Activated CD4-positive, CD25-positive, alpha-beta regulatory T cell treated with anti-CD3 and anti-CD28 coated beads, Interleukin-2, amount 50 U/mL, for 16 hours (primary cell): ENCODE measurements at places on chromosomes 3 and 15.

DNA sequence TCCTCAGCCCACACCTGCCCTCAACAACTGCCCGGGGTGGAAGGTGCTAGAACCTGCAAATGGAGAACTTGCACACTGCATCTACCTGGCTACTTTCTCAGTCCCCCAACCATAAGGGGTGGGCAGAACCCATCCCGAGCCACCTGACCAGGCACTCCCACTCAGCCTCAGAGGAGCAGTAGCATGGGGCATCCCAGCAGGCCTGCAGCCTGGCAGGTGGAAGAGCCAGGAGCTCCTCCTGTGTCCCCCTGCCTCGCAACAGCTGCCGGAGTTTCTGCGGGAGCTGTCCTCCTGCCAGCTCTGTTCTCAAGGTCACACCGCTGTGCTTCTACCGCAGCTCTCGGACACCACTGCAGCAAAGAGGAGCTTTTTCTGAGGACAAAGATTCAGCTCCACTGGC, 27.5 kb downstream of the RAB6B start:
- no peak for DNase-seq

GRCh38 chr3:71465371-71466036, 118.0 kb downstream of the FOXP1 start:
- DNase-seq: no peak

- no peak for DNase-seq
Observed at GRCh38 chr3:135226057-135226456, 431.0 kb downstream of the EPHB1 start.

- DNase-seq: no peak
Observed at GRCh38 chr3:26406636-26407035, 215.9 kb upstream of the LRRC3B start.

GRCh38 chr3:53754325-53754724, 91.9 kb downstream of the CHDH start:
- no peak for DNase-seq

- DNase-seq: no peak
Observed at GRCh38 chr3:34276342-34276741, 477.9 kb downstream of the PDCD6IP start.

GRCh38 chr15:79922512-79923078, 25.8 kb upstream of the MTHFS start:
- no peak for DNase-seq

GRCh38 chr15:101707983-101708382, 16.3 kb downstream of the TARS3 start:
- DNase-seq: no peak

DNA sequence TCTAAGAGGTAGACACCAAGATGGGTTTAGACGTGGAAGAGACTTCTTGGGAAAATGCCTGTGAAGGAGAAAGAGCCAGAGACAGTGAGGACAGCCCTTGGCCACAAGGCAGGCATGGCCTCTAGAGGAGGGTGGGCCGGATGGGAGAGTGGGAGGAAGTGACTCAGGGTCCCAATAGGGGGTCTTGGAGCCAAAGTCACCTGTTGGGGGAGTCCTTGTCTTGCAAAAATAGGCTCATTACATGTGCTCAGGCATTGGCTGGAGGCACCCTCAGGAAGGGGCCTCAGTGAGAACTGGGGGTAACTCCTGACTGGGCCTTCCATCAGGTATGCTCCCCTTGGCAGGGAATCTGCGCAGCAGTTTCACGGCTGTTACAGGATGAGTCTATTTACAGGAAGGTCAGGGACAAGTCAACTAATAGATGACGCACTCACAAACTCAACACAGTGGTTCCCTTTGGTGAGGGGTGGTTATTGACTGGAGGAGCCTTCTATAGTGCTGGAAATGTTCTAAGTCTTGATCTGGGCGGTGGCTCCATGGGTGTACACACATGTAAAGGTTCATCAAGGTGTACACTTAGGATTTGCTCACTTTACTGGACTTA, 259.6 kb downstream of the XXYLT1 start:
- DNase-seq: no peak

DNA sequence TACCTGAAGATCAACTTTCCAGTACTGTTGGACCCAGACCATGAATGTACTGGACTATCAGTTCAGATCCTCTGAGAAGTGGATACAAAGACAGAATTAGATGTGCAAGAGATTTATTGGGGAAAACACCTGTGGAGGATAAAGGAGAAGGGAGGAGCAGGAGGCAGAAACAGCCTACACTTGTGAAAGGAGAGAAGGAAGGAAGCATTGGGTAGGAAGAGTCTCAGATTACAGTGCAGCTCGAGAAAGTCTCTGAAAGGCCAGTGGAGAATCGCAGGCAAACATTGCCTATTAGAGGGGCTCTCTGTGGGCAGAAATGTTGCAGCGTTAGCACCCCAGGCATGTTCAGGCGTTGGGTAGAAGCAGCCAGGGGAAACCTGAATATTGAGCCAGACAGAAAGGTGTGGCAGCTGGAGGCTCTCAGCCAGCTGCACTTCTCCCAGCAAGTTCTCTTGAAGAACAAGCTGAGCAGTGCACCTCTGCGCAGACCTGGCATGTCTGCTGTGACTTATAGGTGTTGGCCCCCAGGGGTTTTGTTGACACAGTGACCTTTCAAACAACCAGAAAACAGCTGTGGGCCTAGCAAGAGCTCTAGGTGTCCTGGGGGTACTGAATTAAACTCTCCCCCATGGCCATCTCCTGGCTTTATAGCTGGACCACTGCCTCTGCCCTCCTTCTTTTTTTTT, 7.0 kb downstream of the CHST14 start:
- DNase-seq: no peak

DNA sequence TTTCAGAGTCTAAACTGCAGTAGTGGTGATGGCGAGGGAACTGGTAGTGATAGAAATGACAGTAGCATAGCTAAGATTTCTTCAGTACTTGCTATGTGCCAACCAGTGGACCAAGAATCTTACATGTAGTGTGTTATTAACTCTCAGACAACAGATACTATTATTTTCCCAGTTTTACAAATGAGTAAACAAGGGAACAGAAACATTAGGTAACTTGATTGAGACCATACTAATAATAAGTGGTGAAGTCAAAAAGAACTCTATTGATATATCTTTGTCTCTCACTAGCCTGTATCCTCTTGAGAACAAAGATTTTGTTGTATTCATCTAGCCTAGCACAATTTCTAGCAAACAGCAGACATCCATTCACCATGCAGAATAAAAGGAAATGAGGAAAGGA, 250.1 kb downstream of the ZBTB20 start:
- DNase-seq: no peak
